Common myeloid progenitor, CD34-positive (primary cell): ENCODE measurements at places on chromosomes 1 and 21.
A peak's percentile ranks its signal among the peaks of the same experiment; 100 is the strongest.

GRCh38 chr1:48470950-48471690 lies 884 bp downstream of the SPATA6 start:
- DNase-seq, result no peak

DNA sequence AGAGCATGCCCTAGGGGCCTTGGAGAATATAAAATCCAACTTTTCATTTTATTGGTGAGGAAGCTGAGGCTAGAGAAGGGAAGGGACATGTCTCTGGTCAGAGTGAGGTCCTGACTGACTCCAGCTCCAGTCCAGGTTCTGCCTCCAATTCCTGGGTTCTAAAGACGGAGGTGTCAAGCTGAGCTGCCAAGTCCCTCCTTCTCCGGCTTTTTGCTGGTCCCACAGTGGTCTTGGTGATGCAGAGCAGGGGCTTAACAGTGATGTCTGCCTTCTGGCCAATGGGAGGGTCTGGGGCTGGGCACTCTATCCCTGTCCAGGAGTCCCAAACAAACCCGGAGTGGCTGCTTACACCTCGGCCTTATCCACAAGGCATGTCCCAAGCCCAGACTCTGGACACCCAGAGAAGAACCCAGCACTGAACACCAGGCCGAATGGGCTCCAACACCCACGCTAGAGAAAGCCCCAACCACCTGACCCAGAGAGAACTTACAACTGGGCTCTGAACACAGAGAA lies 104.8 kb downstream of the EBNA1BP2 start:
- DNase-seq, result no peak

- DNase-seq, result no peak
Measured at GRCh38 chr1:116439701-116440100, 66.7 kb downstream of the ATP1A1 start.

DNA sequence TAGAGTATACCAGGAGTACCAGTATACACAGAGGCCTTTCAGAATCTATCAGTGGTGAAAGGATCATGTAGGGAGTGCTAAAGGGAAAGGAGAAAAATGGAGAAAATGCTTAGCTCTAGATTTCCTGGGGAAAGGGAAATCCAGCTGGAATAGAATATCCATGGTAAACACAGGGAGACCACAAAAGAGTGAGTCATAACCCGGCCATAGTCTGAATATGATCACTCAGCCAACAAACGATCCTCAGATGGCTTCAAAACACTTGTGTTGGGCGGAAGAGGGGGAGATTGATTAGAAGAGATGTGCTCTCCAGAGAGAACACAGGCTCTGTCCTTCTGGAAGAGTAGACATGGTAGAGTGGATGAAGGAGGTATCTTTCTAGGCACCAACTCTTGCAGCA lies 180.6 kb downstream of the PAPPA2 start:
- DNase-seq, result no peak

GRCh38 chr1:178126261-178126660 lies 32.4 kb downstream of the RASAL2 start:
- DNase-seq, result no peak

DNA sequence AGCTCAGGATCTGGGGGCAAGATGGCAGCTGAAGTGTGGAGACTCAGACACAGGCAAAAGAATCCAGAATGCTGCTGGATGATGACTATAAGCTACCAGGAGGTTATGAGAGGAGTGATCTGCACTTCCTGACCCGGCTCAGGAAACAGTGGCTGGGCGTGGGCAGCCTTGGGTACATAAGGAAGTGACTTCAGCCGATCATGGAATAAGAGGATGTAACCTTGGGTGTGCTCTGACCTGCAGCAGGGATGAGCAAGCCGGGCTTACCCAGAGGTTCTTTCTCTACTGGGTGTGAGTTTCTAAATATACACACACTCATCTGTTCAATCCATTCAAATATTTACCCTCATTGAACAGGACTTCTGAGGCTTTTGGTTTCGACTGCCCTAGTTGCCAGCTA lies 62.7 kb downstream of the CD34 start:
- peak; percentile 74 for DNase-seq

DNA sequence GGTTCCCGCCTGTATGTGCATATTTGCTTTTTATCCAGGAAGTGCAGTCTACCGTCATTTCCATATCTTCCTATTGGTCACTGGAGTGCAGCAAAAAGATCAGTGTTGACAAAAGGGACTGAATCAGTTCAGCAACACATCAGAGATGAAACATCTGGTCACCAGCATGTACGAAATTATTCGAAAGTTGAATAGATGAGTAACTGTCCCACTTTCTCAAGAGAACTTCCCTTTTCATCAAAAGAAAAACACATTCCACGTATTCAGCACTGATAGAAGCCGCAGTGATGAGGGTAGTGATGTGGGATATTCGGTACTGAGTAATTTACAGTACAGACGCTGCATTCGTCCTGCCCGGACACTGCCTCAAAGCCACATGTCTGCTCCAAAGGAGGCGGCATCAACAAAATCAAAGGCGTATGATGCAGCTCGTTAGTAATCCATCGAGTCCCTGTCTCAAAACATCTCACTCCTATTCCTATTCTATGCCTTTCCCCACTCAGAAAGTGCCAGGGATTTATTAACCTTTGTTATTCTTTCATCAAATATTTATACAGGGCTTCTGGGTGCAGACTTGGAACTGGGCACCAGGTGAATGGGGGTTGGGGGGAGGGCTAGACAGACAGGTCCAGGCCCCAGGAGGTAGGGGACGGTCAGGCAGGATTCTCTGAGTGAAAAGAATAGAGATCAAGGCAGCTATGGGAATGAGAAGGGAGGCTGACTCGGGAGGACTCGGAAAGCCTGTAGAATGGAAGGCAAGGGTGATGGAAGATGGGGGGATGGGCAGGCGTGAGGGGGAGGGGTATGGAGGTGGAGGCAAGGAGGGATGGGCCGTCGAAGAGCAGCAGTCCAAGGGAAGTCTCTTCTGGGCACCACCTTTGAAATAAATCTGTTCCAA lies 79.5 kb upstream of the SLC45A1 start:
- no peak for DNase-seq
